GM23248 (cell line): ENCODE measurements at places on chromosomes 1 and 21. TPM values are rescaled to one million over a fixed set of nuclear protein-coding genes. Genes with fewer than 3 reads are reported as not detected.

NHLH1 gene
- not detected in 2 replicates for total RNA-seq

ETV3L gene
- total RNA-seq, result not detected in 2 replicates

ORC1 gene
- total RNA-seq, result 1.9 and 3.4 TPM in 2 replicates

GRCh38 chr1:184513966-184514365, 127.1 kb downstream of the C1orf21 start:
- DNase-seq, result peak; percentile 73
- no peak overlapping the region for H3K4me3 ChIP-seq
- peak overlapping the region; percentile 30; the same call in 1 of the 2 replicates for H3K27ac ChIP-seq

DNA sequence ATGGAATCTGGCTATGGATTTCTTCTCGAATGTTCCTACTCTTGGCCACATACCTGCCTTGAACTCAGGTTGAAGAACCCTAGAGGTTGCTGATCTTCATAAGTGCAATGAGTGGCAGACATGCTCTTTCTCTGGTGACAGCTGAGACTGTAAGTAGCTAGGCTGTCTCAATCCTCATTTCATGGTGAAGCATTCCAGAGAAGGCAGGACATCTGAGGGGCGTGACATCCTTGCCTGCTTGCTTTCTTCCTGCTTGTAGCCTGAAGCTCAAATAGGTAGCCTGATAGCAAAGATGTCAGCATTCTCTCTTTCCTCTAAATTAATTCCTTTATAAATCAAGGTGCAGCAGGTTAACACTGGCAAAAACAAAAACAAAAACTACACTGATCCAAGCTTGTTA, 114.6 kb upstream of the MAGI3 start:
- no peak overlapping the region for H3K4me3 ChIP-seq
- H3K27ac ChIP-seq, result no peak overlapping the region
- DNase-seq, result no peak
- H3K36me3 ChIP-seq, result no peaks in the 10 kb centered on the region
- peaks cover 4% of the 10 kb centered on the region for H3K27me3 ChIP-seq
- H3K4me1 ChIP-seq, result no peaks in the 10 kb centered on the region

- H3K4me3 ChIP-seq, result no peak overlapping the region
- peaks cover 22% of the 10 kb centered on the region; the same call in 1 of the 2 replicates for H3K36me3 ChIP-seq
- H3K27me3 ChIP-seq, result no peaks in the 10 kb centered on the region
- no peak for DNase-seq
- H3K4me1 ChIP-seq, result no peaks in the 10 kb centered on the region
These were observed 2.5 kb downstream of the PPT1 start for GRCh38 chr1:40094466-40095110.

DNA sequence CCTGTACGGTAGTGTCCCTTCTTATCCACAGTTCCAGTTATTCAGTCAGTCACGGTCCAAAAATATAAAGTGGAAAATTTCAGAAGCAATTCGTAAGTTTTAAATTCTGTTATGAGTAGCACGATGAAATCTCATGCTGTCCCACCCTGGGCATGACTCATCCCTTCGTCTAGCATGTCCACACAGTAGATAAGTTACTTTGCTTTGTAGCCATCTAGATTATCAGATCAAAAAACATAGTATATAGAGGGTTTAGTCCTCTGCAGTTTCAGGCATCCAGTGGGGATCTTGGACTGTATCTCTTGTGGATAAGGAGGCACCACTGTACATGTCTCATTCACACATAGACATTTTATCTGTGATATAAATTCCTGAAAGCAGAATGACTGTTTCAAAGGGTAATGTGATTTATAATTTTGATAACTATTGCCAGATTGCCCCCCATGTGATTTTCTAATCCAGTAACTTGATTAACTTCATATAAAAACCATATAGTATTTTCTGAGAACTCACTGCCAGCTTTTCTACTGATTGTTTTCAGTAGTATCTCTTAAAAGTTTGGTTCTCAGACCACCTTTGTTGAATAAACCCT, 143.3 kb downstream of the DYRK1A start:
- H3K27ac ChIP-seq, result peak overlapping the region; percentile 26; the same call in 1 of the 2 replicates
- H3K4me3 ChIP-seq, result no peak overlapping the region
- no peaks in the 10 kb centered on the region for H3K27me3 ChIP-seq
- peaks cover 70% of the 10 kb centered on the region for H3K36me3 ChIP-seq
- DNase-seq, result peak; percentile 72
- peaks cover 10% of the 10 kb centered on the region for H3K4me1 ChIP-seq

- peak overlapping the region; percentile 64 for H3K4me3 ChIP-seq
- H3K27ac ChIP-seq, result peak overlapping the region; percentile 100
- H3K36me3 ChIP-seq, result no peaks in the 10 kb centered on the region
- DNase-seq, result peak; percentile 99
- no peaks in the 10 kb centered on the region for H3K27me3 ChIP-seq
- H3K4me1 ChIP-seq, result peaks cover 68% of the 10 kb centered on the region
These were observed 26.3 kb downstream of the ZBTB17 start for GRCh38 chr1:15949453-15950245.
